T-helper 17 cell (primary cell): ENCODE measurements at places on chromosomes 5 and 9.

DNA sequence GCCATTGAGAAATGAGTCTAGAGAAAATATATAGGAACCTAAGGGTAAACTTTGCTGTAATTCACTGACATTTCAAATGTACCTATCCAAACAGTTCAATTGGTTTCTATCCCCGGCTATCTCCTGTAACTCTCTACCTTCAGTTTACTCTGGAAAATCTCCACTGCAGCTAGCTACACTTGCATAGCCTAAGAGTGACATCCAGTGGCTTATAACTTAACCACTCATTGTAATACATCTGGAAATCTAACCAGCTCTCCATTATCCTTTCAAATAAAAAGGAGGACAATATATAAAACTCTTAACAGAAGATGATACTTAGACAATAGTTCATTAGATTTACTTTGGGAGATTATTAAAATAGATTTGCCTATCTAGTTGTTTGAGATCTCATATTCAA, 35.3 kb upstream of the SPDL1 start:
- DNase-seq: no peak

- no peak for DNase-seq
These were observed 3.5 kb upstream of the GBGT1 start for GRCh38 chr9:133167096-133167730.

GRCh38 chr5:159759791-159760290, 156.4 kb upstream of the ADRA1B start:
- no peak for DNase-seq

GRCh38 chr9:106020186-106020585, 325.8 kb downstream of the TMEM38B start:
- DNase-seq: no peak

DNA sequence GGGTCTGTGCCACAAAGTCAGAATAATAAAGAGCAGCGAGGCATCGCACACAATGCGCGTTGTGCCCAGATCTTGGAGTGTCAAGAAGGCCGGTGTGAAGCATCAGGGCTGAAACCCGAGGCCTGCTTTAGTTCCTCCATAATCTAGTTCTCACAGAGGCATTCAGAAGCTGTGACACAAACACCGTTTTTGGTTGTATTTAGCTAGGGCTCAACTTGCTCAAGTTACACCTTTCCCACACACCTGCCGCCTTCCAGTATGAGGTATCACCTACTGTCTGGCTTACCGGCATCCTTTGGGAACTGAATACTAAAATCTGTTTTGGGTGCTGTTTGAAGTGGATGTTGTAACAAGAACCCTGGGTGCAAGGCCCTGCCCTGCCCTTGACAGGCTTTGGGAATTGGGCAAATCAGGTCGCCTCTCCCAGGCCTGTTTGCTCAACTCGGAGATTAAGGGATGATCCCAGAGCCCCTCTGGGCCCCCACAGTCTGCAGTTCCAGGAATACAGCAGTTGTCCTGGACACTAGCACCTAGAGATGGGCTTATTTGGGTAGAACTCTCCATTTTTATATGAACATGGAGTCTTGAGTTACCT, 27.0 kb downstream of the SLC25A25 start:
- DNase-seq: no peak

- DNase-seq: no peak
These were observed 58.2 kb downstream of the RICTOR start for GRCh38 chr5:39015743-39016586.

DNA sequence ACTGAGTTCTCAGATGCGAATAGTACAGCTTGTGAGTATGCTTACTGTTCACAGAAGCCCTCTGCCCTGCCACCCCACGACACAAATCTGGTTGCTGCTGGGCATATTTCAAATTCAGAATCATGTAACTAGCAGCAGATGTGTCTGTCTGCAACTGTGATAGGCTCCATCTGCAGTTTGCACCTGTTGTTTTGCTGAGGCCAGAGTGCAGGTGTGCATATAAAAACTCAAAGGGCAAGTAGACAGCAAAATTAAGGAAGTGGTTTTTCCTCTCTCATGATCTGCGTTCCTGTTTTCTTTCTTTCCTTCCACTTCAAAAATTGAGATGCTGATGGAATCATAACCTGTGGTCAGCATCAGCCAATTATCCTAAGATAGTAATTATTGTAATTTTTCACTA, 1000.5 kb downstream of the PTPRD start:
- DNase-seq: no peak

GRCh38 chr9:121663591-121663990, 12.2 kb downstream of the DAB2IP start:
- DNase-seq: no peak

GRCh38 chr9:37425298-37425752, 2.8 kb downstream of the GRHPR start:
- no peak for DNase-seq

GRCh38 chr9:91536211-91536691, 112.6 kb upstream of the NFIL3 start:
- no peak for DNase-seq

DNA sequence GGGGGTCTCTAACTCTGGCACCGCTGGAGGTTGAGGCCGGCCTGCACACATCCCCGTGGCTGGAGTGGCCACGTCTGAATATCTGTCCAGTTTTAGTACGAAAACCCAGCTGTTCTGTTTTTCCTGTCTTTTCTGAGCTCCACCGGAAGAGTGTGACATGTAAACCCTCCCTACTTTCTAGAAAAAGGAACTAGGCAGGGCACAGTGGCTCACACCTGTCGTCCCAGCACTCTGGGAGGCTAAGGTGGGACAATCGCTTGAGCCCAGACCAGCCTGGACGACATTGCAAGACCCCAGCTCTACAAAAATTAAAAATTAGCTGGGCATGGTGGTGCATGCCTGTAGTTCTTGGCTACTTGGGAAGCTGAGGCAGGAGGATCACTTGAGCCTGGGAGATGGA, 8.2 kb upstream of the PHYKPL start:
- no peak for DNase-seq

DNA sequence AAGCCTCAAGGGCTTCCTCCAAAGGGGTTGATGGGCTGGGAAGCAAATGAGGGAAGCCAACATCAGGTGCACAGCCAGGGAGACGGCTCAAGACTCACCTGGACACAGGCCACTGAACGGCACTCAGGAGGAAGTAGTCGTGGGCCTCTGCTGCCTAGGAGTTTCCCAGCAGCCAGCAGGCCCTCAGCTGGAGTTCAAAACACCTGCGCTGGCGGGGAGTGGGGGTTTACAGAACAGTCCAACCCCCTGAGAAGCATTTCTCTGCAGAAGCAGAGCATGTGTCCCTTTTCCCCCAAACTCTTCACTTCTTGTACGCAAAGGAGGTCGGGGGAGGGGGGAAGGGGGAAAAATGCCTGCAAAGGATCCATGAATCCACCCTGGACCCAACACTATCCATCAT, 2.3 kb downstream of the WHRN start:
- DNase-seq: no peak

- no peak for DNase-seq
These were observed 303.1 kb upstream of the PTGER4 start for GRCh38 chr5:40376566-40376965.

GRCh38 chr9:130453487-130453886, 8.7 kb downstream of the ASS1 start:
- no peak for DNase-seq

- DNase-seq: no peak
These were observed 168.4 kb downstream of the CCDC192 start for GRCh38 chr5:127871503-127872153.

DNA sequence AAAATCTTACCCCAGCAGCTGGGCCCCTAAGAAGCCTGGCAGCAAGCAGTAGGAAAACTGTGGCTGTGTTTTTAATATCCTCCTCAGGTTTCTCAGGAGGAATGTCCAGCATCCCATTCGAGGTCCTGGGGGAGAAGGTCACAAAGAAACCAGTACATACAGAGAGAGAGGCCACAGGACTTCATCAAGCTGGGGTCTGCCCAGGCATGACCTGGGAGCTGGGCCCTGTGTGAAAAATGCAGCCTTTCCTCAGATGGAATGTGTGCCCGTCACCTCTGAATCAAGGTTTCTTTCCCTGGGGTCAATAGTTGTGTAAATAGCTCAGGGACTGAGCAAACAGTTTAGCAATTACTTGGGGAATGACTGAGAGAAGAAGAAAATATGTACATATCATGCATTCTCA, 33.9 kb upstream of the RAD23B start:
- DNase-seq: no peak

DNA sequence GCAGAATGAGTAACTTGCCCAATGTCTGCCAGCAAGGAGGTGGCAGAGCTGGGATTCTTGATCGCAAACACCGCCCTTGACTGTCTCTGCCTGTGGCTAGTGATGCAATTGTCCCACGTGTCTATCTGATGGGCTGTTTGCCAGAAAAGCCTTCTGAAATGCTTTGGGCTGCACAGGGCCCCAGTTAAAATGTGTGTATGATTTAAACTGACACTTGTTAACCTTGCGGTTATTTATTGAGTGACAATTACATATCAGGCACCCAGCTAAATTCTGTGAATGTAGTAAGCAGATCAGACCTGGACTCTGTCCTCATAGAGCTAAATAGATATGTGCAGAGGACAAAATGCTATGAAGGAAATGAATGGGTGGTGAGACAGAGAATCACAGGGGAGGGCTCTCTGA, 11.6 kb upstream of the IL12B start:
- peak; percentile 49 for DNase-seq

GRCh38 chr5:115543365-115544042, 1.1 kb downstream of the FEM1C start:
- DNase-seq: no peak

DNA sequence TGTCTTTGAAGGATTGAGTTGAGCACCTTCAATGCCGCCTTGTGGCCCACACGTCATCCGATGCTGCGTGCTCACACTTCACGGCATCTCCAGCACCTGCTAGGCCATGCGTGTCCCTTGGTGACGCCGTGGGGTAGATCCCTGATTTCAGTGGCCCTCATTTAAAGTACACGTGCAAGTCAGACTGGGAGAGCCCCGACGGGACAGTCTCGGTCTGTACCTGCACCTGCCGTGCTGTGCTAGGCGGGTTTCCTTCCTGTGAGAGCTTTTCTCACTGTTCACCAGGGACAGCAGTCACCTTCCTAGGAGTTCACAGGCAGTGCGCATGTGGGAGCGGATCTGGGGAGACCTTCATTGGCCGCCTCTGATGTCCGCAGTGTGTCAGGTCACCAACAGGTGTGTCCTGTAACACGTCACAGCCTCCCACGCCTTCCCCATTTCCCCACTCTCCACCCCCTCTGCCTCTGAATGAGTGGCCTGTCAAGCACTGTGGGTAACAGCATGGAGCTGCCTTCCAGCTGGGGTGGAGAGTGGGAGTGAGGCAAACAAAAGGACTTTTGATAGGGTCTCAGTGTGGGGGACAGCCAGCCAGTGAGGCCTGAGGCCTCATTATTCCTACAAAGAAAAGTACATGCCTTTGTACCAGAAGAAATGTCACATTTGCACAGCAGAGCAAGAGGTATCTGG, 236.4 kb downstream of the FANCC start:
- no peak for DNase-seq

DNA sequence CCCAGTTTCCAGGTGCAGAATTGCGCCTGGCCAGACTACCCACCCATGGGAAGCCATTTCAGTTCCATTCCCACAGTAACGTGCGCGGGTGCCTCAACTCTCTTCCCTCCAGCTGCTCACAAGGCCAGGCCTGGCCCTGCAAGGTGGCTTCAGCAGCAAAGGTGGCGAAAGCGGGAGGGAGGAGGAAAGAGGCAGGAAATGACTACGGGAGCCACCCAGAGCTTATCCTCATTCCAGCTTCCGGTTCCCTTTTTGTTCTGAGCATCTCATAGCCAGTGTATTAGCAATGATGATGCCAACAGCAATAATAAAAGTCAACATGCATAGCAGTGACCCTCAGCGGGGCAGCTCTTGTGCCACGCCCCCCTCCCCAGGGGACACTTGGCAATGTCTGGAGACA, 101.5 kb upstream of the BOD1 start:
- DNase-seq: no peak

GRCh38 chr5:93497096-93497495, 83.9 kb downstream of the NR2F1-AS1 start:
- DNase-seq: no peak

DNA sequence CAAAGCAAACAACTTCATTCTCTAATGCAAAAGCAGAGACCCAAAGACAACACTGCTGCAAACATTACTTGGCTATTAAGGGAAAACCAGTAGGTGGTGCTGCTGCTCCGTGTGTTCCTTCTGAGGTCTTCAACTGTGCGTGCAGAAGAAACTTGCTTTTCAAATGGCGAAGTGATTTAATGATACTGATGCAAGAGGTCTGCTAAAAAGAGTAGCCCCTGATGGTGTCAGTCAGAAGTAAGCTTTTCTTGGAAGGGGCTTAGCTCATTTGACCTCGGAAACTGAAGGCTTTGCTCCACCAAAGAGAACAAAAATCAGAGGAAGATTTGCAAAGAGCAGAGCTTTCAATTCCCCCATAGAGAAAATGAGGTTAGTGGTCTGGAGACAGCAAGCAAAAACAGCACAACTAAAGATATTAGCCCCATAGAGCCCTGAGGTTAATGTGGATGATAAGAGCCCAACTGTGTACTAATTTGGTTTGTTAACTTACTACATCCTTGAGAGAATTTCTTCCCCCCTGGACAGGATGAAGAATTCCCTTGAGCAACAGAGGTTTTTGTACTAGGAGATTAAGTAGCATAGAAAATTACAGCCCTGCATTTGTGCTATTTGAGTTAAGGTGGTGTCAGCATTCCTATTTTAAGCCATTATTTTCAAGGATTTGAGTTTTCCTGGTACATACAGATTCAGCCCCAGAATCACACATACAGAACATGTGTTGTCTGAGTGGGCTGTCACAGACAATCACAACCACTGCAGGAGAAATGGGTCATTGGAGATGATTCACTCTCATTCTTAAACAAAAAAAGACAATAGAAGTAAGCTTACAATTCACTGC, 153.2 kb upstream of the C9orf72 start:
- DNase-seq: no peak

DNA sequence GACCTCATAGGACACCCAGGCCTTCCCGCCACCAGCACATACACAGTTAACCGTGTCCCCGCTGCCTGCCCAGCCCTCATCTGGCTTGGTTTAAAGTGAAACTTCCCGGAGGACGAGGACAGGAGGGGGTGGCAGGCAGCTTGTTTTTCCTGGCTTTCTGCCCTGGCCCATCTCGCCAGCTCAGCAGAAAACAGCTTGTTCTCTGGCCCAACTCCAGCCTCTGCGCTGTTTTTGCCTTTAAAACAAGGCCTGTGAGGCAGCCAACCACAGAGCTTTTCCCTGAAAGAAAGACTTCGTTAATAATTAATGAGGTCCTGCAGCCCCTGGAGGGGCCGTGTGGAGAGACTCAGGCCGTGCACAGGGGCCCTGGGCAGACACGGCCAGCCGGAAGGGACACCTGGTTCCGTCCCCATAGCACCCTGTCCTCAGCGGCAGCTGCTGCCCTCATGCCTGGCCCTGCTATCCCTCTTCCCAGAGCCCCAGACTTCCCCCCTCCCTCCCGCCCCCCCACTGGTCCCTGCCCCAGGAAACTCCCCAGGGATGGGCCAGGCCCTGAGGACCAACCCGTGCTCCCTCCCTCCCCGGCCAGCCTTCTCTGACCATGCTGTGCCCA, 108.7 kb downstream of the RXRA start:
- no peak for DNase-seq

GRCh38 chr9:4600368-4600767, 61.7 kb upstream of the PLPP6 start:
- DNase-seq: no peak
